Activated naive CD8-positive, alpha-beta T cell treated with anti-CD3 and anti-CD28 coated beads, Interleukin-2, amount 10 ng/mL, durations not matched to agents 7 days and 5 days (primary cell): ENCODE measurements at places on chromosomes 1 and 21. TPM values are rescaled to one million over a fixed set of nuclear protein-coding genes. Genes with fewer than 3 reads are reported as not detected.

The IGSF9 gene
- not detected for total RNA-seq

DNA sequence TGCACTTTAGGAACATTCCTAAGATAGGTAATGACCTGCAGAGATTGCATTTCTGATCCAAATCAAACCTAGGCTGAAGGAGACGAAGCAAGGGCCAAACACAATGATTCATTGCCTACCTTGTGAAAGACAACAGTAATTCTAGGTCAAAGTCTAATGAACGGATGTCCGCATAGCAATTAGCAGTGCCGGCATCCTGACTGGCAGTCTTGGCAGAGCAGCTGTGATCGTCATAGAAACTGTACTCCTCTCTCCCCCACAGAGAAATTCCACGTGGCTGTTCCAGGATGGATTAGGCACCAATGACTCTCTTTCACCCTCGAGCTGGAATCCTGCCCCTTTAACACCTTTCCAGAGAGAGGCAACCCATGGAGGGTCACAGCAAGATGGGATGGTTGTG lies 28.9 kb upstream of the VAV3 start:
- no peaks in the 10 kb centered on the region for H3K4me1 ChIP-seq
- no peak for DNase-seq
- no peaks in the 10 kb centered on the region for H3K27me3 ChIP-seq

The HDGF gene
- total RNA-seq: 196 TPM

GRCh38 chr1:115457289-115457688 lies 119.2 kb upstream of the NGF start:
- H3K36me3 ChIP-seq: no peaks in the 10 kb centered on the region
- H3K27me3 ChIP-seq: no peaks in the 10 kb centered on the region
- H3K4me1 ChIP-seq: no peaks in the 10 kb centered on the region
- no peak overlapping the region for H3K27ac ChIP-seq
